Stimulated activated CD4-positive, alpha-beta T cell treated with anti-CD3 and anti-CD28 coated beads, Interleukin-1b, Interleukin-23, amount 100 ng/mL, for 4 hours (primary cell): ENCODE measurements at places on chromosomes 2 and 18.

GRCh38 chr2:211477537-211478275 is 921.3 kb downstream of the CPS1 start:
- no peak for DNase-seq

DNA sequence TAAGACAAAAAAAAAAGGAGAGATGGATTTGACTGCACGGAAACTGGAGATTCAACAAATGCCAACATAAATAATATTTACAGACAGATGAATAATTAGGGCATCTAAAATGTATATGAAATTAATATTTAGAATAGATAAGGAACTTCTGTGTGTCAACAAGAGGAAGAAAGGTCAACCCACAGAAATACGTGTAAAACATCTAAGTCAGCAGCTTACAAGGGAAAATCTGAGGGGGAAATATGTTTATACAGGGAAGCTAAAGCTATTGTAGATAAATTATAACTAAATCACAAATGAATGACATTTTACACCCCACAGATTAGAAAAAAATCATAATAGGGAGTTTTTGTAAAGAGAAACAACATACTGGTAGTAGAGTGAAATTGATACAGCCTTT is 159.9 kb downstream of the PIEZO2 start:
- no peak for DNase-seq

DNA sequence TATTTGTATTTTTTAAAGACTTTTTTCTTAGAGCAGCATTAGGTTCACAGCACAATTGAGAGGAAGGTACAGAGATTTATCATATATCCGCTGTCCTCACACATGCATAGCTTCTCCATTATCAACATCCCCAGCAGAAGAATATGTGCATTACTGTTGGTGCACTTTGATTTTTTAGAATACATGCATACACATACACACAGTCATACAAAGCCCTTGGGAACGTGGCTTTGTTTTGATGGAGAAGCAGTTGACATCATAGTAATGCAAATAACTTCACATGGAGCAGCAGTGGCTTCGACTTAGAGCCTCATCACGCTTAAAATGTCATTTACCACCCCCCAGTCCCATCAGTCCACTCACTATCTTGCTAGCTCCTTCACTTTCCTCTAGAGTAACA is 26.5 kb downstream of the CYP26B1 start:
- no peak for DNase-seq

GRCh38 chr2:231386446-231386845 is 9.1 kb upstream of the B3GNT7 start:
- DNase-seq, result no peak

DNA sequence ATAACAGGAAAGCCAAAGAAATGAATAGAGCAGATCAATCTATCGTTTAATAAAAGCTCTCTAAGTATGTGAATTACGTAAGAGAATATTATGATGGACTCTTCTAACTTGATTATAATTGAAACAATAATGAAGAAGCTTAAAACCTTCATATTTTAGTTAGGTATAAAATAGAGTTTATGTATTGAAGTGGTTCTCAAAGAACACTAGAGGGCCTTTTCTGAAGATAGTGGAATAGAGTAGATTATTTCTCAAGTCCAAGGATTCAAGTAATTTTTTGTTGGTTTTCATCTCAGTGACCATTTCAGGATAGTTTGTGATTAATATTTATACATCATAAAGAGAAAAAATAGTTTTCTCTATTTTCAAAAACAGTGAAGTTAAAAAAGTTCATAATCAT is 97.7 kb downstream of the NBEAL1 start:
- DNase-seq, result no peak

GRCh38 chr18:8657050-8657820 is 48.0 kb downstream of the RAB12 start:
- DNase-seq, result no peak

DNA sequence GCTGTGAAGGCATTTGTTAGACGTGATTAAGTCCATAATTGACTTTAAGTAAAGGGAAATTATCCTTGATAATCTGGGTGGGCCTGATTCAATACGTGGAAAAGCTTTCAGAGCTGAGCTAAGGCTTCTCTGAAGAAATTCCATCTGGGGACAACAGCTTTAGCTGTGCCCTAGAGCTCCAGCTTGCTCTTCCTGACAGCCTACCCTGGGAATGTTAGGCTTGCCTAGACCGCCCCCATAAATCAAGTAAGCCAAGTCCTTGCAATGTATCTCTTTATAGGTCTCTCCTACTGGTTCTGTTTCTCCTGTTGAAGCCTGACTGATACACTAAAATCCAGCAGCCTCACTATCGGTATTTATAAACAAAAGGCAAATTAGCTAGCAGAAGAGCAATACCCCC is 160.0 kb downstream of the STK39 start:
- DNase-seq, result no peak

DNA sequence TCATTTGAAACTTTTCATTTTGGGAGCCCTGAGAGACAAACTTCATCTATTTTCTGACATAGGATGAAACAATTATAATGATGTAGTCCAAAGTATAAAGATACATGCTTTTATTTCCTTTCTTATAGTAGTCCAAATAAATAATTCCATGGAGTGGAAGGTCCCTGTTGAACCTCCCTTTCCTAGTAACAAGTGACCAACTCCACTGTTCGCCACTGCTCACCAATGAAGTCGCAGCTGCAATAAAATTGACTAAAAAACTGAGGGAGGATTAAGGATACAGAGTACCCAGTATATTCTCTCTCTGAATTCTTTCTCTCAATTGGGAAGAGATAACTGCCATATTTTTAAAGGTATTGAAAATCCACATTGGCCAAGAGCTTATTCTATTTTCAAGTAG is 14.1 kb downstream of the SERPINB7 start:
- no peak for DNase-seq

DNA sequence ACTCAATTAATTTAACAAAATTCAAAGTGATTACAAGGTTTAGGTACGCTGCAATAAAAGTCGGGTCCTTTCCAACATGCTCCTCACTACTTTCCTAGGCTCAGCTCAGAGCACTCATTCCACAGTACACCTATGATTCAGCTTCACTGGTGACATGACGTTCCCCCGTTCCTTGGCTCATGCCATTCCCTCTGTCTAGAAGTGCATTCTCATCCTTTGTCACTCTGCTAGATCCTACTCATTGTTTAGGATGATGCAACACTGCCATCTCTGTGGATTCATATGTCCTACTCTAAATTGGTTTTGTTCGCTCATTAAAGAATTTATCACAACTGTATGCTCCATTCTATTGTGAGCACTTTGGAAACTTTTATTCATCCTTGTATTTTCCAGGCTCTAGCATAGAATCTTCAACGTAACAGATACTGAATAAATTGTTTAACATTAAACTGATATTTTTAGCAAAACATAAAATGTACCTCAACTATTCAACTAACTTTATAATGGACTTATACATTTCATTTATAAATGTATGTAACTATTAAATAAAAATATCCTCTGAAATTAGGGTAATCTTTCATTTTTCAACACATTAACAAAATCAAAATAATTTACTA is 78.6 kb downstream of the FAM228A start:
- no peak for DNase-seq

DNA sequence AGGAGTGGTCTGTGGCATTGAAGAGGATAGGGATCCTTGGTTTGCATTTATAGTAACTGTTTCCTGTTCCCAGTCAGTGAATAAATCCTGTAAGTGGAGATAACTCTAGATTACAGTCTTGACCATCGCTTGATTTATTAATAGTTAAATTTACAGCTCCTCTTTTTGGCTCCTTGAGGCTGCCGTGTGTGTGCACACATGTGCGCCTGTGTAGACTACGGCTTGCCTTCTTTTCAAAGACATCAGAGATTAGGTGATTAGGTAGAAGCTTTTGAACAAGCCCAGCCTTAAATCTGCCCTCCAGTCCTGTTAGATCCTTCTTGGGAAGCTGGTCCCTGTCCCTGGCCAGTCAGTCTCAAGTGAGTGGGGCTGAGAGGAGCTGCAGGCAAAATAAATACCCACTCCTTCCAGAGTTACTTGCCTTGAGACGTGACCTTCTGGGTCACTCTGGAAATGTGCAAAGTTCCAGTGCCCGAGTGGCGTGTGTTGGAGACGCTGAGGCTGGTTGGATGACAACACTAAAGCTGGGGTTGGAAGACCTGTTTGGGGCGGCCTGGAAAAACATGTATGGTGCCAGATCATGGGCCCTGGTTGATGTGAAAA is 32.0 kb downstream of the TCF7L1 start:
- DNase-seq, result no peak

GRCh38 chr18:44458777-44459176 is 221.9 kb upstream of the SETBP1 start:
- DNase-seq, result no peak

GRCh38 chr2:240567872-240568677 is at the start of gene RNPEPL1:
Gene RNPEPL1 (plus strand): TSS chr2:240568484. CDS start chr2:240568587, 103 bp downstream.
- no peak for DNase-seq

DNA sequence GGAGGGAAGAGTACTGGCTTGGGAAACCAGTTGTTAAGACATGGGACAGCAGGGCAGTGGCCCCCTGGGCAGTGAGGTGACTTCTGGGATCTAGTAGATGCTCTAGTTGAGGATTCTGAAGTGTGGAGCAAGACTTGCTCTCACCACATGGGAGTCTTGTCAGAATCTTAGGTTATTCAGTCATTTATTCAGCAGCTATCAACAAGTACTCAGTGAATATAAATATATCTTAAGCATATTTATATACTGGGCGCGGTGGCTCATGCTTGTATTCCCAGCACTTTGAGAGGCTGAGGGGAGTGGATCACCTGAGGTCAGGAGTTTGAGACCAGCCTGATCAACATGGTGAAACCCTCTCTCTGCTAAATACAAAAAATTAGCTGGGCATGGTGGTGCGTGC is 20.0 kb downstream of the STON1 start:
- DNase-seq, result no peak

DNA sequence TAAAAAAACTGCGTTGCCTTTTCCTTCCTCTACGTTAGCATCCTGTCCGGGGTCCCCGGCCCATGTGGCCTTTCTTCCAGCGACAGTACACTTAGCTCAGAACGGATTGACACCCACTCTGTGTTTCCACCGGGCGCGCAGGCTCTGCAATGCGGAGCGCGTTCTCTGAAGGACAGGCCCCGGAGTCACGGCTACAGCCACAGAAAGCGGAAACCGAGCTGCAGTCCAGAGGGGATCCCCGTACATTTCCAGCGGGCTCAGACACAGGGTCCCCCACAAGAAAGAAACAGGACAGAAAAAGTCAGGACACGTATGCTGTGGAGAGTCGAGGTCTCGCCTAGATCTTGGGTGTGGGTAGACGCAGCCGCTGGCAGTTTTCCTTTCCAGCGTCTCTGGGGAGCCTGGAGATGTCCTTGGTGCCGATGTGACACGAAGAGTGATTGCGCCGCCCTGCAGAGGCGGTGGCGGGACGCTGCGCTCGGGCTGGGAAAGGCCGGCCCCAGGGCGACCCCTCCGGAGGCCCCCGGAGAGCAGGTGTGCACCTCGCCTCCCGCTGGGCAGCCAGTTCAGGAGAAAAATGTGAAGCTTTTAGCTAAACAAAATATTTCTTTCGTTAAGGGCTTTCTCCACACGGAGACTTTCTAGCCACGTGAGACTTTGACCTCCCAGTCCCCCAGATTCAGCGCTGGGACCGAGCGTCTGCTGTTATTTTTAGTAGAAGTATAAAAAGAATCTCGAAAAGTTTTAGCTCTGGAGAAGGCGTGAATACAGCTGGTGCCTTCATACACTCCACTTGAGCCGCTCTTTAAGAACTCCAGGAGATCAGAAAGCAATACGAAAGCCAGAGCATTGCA is 1.3 kb upstream of the ACKR3 start:
- no peak for DNase-seq

DNA sequence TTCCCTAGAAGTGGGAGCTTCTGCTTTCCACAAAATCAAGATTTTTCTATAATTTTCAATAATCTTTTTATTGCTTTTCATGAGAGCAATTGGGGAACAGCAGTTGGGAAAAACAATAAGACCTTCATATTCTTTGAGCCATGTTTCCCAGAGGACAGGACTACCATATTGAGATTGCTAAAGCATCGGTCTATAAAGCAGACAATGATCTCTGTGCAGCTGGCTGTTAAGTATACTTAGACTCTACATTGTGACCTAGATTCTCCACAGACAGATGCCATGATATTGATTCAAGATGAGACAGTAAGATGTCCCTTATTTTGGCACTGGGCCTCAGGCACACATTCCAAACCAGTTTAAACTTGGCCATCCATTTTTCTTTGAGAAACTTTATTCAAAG is 1178.7 kb downstream of the SUCLG1 start:
- no peak for DNase-seq

GRCh38 chr18:46070815-46071652 is 1.0 kb downstream of the PSTPIP2 start:
- DNase-seq, result peak; percentile 8

GRCh38 chr18:31206787-31207381 is 44.2 kb upstream of the DSC1 start:
- no peak for DNase-seq

DNA sequence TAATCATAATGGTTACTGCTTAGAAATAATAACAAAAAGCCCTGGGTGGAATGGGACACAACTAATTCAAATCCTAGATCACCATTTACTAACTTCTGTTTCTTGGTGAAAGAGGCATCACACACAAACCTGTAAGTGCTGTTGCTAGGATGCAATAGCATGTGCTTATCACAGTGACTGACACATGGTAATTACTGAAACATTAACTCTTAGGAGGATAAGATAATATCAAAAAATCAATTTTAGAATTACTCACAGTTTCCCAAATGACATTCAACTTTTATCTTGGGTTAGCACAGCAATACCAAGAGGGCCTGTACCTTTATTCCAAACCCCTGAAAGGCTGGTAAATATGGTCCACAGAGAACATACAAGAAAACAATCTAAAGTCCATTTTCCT is 69.1 kb downstream of the MBOAT2 start:
- DNase-seq, result no peak

- no peak for DNase-seq
These were observed 19.1 kb upstream of the LRRTM1 start for GRCh38 chr2:80323610-80324009.

DNA sequence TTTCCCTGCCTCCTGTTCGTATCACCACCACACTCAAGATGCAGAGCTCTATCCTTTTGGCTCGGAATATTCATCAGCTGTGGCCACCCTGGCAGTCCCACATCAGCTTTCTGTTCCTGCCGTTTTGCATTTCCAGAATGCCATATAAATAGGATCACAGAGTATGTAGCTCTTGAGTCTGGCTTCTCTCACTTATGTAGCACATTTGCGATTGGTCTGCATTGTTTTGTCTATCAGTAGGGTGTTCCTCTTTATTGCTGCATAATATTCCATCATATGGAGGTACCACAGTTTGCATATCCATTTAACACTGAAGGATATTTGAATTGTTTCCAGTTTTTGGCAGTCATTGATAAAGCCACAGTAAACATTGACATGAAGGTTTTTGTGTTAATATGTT is 104.6 kb downstream of the SH3RF3 start:
- no peak for DNase-seq
